AG04450 (cell line): ENCODE measurements at places on chromosomes 5 and 9.

GRCh38 chr5:154098465-154098864 is 59.7 kb downstream of the MFAP3 start:
- DNase-seq = no peak

DNA sequence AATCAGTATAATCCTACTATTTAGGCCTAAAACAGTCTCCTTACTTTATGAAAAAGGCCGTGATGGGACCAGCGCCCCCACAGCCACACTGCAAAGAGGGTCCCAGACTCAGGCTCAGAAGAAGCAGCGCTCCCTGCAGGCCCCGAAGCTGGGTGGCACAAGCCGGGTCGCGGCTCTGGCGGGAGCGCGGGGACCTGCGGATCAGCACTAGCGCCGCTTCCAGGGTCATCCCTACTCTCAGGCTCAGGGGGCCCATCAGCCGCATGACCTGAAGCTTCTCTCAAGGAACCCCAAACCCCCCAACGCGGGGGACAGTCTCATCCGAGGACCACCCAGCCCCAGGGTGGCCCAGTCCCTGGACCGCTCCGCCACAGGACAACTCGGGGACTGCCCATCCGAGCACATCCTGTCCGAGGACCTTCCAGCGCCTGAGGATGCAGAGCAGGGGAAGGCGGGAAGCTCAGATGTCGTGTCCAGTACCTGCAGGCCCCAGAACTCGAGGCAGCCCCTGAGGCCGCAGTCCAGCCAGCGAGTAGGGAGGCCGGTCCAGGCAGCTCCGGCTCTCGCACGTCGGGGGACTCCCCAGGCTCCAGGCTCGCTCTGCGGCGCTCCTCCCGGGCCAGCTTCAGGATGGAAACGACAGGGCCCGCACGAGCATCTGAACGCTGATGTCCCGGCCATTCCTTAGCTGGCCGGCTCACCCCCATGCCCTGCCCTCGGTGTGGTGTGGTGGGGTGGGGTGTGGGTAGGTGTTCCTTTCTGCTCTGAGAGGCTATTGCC is 32.4 kb upstream of the CDK20 start:
- no peak for DNase-seq

DNA sequence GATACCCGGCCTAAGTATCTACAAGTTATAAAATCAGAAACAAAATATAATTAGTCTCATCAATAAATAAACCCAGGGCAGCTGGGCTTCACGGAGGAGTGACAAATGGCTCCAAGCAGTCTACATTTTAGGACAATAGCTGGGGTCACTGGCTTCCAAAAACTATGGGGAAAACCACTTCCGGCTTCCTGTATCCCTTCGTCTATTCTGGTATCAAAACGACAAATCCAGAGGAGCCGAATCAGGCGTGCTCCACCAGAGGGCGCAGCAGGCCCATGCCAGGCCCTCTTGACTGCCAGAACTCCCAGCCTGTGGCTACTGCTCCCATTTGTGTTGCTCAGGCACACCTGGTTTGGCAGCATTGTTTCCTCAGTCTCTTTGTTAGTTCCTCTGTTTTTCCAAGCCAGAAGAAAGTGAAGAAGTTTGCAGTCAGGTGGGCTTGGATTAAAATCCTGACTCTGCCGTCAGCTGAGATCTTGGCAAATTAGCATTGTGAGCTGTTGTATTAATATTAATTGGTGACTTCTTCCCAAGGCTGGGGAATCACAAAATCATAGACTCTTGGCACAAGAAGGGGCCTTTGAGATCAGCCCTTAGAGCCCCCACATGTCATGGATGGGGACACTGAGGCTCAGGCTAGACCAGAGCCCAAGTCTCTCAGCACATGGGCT is 11.6 kb upstream of the RAB14 start:
- DNase-seq = peak; percentile 77

GRCh38 chr9:118674942-118675341 is 694.3 kb downstream of the BRINP1 start:
- DNase-seq = no peak

- no peak for DNase-seq
Measured at GRCh38 chr9:99850736-99851499, 29.2 kb downstream of the NR4A3 start.

- no peak for DNase-seq
Measured at GRCh38 chr5:158679221-158679641, 420.5 kb downstream of the EBF1 start.

DNA sequence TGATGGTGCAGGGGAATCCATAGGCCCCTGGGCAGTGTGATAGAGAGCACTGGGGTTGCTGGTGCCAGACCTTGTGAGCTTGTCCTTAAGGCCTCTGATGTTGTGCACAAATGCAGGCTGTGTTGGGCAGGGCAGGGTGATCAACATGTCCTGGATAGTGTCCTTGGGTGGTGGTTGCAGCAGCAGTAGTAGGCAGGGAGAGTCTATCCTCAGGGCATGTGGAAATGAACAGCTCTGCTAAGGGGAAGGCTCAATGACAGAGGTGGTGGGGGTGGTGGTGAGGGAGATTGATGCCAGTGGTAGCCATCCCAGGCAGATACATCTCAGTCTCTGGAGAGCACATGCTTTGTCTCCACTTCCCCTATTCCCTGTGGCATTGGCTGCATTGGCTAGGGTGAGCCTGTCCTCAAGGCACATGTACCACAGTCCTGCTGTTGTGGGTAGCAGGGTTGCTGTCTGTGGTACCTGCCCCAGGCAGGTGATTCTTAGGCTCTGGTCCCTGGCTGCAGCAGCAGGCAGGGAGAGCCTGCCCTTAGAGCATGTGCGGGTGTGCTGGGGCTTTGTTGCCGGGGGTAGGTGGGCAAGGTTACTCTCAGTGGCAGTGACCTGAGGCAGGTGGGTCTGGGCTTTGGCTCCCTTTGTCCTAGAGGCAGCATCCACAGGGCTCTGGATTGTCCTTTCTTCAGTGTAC is 111.1 kb downstream of the WDR70 start:
- no peak for DNase-seq

GRCh38 chr9:90055226-90055625 is 450.4 kb downstream of the GADD45G start:
- no peak for DNase-seq

- no peak for DNase-seq
Measured at GRCh38 chr5:86760661-86761060, 142.9 kb downstream of the COX7C start.

DNA sequence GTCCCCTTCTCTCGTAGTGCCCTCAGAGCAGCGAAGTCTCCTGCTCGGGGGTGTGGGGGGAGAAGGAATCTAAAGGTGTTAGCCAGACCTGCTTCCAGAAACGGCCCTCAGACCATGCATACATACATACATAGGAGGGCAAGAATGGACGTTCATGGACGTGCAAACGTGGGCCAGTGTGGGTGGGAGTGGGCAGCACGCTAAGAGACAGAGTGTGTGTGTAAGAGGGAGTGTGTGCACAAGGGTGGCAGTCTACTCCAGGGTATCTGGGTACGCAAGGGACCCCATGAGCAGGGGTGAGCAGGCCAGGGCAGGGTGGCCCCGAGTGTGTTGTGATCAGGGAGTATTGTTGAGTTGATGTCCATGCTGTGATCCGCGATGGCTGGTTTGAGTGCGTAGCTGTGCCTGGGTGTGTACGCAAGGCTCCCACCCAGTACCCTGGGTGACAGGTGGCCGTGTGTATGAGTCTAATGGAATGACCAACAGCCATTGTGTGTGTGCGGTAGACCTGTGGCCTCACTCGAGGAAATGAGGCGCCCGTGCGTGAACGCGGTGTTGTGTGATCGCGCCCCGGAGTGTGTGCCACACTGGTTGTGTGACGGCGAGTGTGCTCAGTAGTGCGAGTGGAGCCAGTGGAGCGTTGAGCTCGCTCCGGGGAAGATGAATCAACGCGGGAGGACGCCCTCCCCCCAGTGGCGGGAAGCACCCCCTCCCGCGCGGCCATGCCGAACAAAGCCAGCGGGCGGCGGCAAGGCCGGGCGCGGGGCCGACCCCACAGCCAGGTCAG is 826 bp downstream of the GPRIN1 start:
- DNase-seq = no peak

DNA sequence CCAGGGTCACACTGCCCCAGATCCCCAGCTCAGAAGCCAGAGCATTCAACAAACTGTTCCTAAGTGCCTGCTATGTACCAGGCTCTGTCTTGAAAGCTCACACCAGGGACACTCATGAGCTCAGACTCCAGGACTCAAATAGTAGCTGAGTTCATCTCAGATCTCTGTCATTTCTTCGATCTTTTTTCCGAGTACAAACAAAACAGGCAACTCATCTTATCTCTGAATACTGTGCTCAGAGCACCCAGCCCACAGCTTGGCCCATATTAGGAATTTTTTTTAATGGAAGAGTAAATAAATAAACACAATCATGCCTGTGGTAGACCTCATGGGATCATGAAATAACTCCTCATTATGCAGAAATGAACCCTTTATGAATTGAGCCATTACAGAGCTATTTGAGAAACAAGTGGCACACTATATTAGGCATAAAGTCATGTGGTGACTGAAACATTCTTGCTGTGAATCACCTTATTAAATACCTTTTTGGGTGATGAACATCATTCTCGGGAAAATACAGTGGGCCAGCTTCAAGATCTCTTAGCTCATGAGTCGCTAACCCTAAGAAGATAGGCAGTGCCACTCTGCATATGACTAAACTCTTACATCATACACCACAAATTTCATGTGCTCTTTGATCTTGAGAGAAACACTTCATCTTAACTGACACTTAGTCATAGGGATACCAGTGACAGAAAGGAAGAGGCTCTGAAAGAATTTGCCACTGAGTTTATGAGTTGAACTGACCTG is 9.9 kb downstream of the SH3RF2 start:
- peak; percentile 26 for DNase-seq

DNA sequence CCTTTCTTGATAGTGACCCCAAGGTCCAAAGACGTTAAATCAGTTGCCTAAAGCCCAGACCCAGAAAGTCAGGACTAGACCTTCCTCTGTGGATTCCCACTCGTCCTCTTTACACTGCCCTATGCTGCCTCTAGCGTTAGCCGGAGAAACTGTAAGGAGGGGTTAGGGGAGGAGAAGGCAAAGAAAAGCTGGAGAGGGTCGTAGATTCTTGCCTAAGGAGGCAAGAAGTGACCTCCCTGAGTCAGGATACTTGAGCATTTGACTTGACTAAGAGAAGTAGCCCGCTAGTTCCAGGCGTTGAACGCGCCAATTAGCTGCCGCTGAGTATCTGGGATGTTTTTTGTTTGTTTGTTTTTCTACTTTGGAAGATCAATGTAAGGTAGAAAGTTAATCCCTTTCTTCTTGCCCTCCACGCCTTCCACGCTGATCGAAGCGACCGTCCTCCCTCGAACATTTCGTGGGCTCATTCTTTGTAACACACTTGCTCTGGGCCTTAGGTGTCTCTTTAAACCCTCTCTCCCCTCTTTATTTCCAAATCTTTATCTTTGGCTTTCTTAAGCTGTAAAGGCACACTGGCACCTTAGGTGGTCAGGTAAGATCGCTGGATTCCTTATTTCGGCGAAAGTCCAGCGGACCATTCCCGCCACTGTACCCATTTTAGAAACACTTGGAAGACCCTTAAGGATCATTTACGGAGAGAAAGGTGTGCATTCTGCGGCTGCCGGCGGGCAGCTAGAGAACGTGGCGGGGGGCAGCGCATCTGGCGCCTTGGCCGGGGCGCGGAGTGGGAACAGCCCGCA is 5.1 kb upstream of the RGMB start:
- no peak for DNase-seq

GRCh38 chr5:100270023-100270771 is 265.0 kb upstream of the FAM174A start:
- DNase-seq = no peak

DNA sequence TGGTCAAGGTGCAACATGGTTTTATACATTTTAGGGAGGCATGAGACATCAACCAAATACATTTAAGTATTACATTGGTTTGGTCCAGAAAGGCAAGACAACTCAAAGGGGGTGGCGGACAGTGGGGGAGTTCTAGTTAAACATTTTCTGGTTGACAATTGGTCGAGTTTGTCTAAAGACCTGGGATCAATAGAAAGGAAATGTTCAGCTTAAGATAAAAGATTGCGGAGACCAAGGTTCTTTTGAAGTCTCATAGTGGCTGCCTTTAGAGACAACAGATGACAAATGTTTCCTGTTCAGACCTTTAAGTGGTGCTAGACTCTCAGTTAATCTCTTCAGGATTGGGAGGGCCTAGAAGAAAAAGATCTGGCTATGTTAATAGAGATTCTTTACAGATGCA is 47.7 kb upstream of the TTC39B start:
- DNase-seq = no peak

DNA sequence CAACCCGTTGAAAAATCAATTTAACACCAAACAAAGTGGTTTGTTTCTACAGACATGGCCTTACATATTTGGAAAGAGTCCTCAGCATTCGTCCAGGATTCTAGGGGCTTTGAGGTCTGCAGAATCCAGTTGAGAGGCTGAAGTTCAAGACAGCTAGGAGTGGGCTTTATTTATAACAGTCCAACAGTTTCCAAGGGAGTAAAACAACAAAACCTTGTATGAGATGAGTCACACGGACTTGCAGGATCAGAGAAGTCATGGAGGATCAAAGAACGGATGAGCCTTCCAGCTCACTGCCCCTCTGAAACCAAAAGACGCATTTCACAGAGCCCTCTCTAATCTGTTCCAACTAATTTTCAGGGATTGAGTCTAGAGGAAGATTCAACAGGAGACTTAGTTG is 11.1 kb upstream of the ESM1 start:
- no peak for DNase-seq

GRCh38 chr9:4967523-4967922 is 17.5 kb upstream of the JAK2 start:
- DNase-seq = no peak

GRCh38 chr9:2967766-2968165 is 123.9 kb upstream of the PUM3 start:
- no peak for DNase-seq

- DNase-seq = no peak
Measured at GRCh38 chr9:38687992-38688391, 31.9 kb downstream of the FAM240B start.

DNA sequence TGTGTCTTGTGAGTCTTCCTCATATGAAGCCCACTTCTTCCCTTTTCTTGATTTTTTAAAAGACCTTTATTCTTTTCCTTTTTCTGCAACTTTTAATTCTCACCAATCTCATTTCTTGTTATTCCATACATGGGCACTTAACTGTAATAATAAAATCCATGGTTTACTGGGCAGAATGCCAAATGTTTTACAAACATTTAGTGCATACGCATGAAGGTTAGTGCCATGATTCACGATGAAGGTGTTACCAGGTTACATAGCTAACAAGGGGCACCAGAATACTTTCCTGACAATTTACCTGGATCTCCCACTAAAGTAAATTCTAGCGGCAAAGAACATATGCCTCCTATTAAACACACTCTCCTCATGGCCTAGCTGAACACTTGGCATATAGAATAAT is 28.5 kb downstream of the MAN2A1 start:
- DNase-seq = no peak
